ENCODE measurements at places on chromosomes 7 and 10.

DNA sequence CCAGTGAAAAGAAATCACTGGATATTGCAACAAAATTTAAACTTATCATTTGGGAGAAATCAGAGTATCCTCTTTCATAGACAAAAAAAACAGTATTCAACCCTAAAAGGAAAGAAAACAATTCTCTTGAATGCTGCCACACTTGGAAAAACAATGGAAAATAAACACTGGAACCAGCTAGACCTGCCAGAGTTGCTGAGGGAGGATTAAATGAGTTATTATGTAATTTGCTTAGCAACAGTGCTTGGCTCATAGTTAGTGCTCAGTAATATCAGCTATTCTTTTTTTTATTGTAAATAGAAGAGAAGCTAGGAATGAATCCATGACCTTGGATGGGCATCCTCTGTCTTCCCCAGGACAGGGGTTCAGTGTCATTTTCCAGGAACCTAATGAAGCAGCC, 11.0 kb upstream of the ZNF273 start:
- no peak for DNase-seq

GRCh38 chr10:133315847-133316246, 7.1 kb downstream of the ZNF511 start:
- DNase-seq = no peak

GRCh38 chr7:51543801-51544553, 227.4 kb upstream of the COBL start:
- no peak for DNase-seq

DNA sequence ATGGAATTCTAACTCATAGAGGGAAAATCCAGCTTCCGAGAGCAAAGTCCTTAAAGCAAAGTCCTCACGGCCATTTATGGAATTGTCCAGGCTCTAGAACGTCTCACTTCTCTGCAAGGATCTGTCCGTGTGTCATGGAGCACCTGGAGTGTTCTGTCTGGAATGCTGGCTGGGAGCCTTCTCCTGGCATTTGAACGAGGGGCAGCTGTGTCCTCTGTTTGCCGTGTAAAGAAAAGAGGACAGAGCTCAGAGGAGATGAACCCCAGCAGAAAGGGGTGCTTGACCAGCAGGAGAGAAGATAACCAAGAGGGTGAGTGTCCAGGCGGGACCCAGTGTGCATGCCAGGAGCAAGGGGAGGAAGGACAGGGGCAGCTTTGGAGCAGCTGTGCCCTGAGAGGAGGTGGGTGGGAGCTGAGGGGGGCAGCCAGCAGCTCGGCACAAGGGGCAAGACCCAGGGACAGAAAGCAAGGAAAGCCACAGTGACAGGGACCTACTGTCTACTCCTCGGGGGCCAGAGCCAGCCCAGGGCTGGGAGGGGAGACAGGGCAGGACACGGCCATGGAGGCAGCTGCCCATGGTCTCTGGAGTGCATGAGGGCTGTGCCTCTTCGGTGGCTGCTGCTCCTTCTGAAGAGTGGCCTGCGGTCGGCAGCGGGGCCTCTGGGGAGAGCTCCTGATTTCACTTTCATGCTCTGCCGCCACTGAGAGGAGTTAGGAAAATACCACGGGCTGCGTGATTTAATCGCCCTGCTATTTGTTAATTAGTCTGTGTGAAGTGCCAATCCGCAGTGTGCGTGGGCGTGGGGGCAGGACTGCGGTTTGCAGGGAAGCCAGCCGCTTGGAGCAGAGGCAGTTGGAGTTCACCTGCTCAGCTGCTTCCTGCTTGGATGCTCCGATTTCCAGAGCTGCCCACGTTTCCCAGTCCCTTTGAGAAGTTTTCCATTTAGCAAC, 149.3 kb upstream of the SHH start:
- DNase-seq = no peak

GRCh38 chr10:93073539-93074146, at the start of gene CYP26A1:
CYP26A1 (plus strand) TSS chr10:93073893; CDS start chr10:93073935, 42 bp downstream.
- DNase-seq = no peak

DNA sequence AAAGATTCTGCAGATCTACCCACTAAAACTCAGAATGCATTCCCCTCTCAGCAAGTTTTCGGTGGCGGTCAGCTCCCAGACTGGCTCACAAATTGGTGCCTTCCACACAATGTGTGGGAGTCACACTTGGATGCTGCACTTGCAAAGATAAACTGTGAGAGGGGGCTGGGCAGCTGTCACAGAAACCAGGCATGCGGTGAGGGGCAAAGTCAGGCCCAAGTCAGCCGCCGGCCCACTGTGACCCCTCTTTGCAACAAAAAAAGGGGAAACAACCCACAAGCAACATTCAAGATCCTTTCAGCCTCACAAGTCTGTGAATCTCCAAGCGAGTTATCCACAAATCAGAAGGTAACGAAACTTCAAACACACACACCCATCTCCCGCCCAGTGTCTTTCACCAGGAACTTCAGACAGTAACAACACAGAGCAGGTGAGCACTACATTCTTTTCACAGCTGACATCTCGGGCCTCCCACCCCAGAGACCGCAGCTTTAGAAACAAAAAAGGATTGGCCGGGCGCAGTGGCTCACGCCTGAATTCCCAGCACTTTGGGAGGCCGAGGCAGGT, 32.0 kb downstream of the SNX8 start:
- no peak for DNase-seq

GRCh38 chr7:73734619-73735527, 3.7 kb downstream of the ABHD11 start:
- peak; percentile 89 for DNase-seq
